ENCODE measurements at places on chromosomes 2 and 18.

GRCh38 chr2:37389989-37390765, 45.7 kb downstream of the QPCT start:
- DNase-seq, result peak; percentile 73

GRCh38 chr2:165629776-165630175, 160.3 kb downstream of the CSRNP3 start:
- no peak for DNase-seq

GRCh38 chr2:101114815-101115214, 36.4 kb downstream of the TBC1D8 start:
- peak; percentile 21 for DNase-seq

DNA sequence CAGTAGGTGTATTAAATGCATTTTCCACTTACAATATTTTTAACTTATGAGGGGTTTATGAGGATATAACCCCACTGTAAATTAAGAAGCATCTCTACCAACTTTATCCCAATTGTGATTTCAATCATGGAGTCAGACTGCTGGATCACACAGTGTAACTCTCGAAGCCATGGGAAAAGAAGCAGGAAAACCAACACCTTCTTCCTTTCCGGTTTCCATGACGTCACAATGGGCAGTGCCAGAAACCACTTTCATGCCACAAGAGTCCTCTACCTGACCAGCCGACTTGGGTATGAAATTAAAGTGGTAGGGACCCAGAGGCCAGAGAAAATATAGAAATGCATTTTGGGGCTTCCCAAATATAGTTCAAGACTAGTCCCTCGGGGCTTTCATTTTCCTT, 4.2 kb downstream of the RNF152 start:
- no peak for DNase-seq

DNA sequence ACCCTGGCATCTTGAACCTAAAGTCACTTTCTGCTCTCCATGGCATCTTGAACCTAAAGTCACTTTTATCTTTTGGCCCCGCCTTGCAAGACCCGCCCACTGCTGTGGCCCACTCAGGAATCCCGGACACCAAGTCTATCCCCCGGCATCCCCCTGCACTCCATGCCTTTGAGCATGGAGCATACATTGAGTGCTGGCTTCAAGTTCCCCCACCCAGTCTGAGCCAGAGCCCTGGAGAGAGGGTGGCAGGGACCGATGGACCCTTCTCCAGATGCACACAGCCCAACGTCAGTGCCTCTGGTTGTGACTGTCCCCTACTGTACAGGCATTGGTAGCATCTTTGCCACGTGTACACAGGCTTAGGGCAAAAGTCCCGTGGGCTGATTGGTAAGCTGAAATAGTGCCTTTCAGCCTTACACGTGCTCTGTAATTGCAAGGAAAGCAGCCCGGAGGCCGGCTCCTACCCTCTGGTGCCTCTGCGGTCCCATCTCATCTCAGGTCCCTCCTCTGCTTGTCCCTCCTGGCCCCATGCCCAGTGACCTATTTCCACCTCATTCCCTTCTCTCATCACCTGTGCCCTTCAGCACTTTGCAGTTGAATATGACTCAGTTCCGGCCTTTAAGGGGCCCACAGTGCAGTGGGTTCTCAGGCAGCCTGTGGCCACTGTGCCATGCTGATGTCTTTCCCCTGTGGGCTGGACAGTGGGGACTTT, 154.0 kb downstream of the INHBB start:
- no peak for DNase-seq

DNA sequence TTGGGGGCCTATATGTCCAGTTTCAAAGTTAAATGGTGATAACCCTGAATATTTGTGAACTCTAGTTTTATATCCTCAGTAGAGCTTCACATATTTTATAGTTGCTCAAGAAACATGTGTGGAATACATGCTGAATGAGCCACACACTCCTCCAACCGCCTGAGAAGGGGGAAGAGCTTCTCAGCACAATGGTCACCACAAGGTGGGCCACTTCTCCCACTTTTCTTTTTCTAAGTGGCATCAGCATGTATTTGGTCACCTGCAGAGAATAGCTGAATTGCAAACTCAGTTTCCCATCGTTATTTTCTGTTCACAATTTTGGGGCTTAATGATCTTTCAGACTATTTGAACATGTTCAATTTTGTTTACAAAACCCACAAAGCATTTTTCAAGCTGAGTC, 340.5 kb downstream of the PARD3B start:
- DNase-seq, result no peak

DNA sequence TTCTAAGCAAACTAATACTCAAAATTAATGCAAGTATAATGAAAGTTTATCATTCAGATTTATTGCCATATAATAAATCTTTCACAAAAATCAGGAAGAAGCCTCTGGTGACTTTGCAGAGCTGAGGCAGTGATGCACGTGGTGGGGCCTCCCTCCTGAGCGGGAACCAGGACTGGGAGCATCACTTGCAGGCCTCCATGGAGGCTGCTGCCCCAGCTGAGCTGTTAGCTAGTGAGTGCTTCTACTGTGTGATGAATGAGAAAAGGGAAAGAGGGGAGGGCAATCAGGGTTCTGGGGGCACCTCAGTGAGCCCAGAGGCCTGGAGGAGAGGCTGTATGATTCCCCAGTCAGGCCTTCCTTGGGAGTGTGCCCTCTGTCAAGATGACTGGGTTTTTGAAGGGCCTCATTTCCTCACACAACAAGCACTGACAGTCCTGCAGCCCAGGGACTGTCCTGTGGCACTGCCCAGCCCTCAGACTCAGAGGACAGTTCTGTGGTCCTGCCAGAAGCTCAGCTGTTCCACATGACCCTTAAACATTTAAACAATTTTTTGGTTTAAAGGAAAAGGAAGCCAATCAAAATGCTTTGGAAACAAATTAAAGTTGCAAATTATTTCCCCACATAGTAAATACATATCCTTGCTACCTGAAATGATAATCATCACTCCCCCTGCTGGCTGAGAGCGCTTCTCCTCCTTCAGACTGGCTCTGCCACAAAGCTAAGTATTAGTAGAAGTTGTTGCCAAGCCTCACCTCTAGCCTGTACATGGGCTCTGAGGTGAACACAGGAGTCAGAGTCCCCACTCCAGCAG, 90.9 kb upstream of the SMAD7 start:
- DNase-seq, result no peak

DNA sequence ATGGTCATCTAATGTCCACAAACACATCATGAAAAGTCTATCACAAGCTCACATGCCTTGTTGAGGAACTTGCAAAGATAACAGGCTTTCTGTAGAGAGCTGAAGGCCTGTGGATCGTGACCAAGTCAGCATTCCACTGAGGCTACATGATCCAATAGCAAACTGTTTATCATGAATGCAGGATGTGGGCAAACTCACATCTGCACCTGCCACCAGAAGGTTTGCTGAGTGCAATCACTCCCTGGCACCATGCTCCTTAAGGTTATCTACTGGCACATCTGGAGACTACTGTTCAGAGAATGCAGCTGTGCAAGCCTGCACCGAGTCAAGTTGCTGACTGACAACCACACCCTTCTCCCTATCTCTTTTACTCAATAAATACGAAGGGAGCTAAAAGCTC, 67.3 kb upstream of the ACAA2 start:
- DNase-seq, result no peak

- no peak for DNase-seq
Measured at GRCh38 chr2:235303499-235304291, 190.1 kb upstream of the AGAP1 start.

- no peak for DNase-seq
Measured at GRCh38 chr2:64211276-64211921, 67.2 kb upstream of the PELI1 start.

GRCh38 chr2:24176326-24176725, 1.5 kb downstream of the FAM228A start:
- DNase-seq, result no peak

GRCh38 chr18:8065284-8065683, 498.2 kb downstream of the PTPRM start:
- no peak for DNase-seq

GRCh38 chr2:101782427-101782792, 84.9 kb downstream of the MAP4K4 start:
- DNase-seq, result no peak
